Epithelial cell of proximal tubule (primary cell): ENCODE measurements at places on chromosomes 12 and 14.

GRCh38 chr12:12508612-12509011, 54.1 kb downstream of the DUSP16 start:
- DNase-seq, result no peak

GRCh38 chr12:66497008-66497897, 181.6 kb downstream of the GRIP1 start:
- no peak for DNase-seq

DNA sequence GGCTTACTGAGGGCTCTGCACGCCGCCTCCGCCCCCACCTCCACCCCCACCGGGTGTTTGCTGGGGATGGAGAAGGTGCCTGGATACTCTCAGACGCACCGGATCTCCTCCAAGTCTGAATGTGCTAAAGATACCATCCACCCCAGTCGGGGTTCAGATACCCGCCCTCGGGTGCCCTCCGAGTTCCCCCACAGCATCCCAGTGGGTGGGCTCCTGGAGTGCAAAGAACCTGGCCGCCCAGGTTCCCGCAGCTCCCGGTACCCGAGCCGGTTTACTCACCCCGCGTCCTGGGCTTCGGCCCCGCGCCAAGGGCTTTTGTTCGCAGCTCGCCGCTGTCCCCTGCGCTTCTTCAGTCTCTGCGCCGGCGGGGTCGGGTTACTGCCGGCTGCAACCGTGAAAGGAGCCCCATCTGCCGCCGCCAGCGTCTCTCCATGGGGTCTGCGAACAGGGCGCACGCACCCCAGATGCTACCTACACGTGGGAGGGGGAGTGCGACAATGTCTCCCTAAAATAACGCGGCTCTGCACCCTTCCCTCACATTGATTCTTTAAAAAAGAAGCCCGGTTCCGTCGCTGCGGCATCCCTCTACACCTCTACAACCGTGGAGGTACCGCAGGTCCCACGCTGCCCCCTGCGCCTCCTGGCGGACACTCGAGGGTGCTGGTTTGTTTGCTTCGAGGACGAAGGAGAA, at the start of gene CCDC177:
Gene CCDC177 (minus strand): TSS at position 609 of the 691 bp plus-strand sequence. CDS start 1,249 bp downstream, outside the sequence.
- no peak for DNase-seq

DNA sequence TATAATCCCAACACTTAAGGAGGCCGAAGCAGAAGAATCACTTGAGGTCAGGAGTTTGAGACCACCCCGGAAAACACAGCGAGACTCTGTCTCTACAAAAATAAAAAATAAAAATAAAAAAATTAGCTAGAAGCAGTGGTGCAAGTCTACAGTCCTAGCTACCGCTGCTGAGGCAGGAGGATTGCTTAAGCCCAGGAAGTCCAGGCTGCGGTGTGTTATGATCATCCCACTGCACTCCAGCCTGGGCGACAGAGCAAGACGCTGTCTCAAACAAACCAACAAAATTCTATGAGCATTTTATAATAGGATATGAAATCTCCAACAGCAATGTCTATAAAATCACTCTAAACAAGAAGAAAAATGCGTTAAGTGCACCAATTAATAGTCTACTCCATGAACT, 75.3 kb downstream of the PPP1R12A start:
- no peak for DNase-seq

DNA sequence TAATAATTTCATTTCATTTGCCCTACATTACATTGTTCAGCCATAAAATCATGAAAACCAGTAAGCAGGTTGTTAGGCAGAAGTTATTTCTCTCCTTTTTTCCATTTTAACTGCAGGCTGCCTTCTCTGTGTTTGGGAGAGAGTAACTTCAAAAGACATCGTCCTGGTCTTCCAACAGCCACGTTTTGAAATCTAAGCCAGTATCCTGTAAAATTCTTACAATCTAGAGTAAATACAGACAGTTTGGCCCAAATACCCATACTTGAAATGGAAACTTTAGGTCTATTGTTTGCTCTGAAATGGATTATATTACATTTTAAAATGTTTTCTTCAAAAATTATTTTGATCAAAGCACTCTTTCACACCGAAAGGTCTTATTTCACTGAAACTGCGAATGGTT, 66.1 kb upstream of the SLCO1C1 start:
- no peak for DNase-seq
